ENCODE measurements at places on chromosomes 11 and 22.

DNA sequence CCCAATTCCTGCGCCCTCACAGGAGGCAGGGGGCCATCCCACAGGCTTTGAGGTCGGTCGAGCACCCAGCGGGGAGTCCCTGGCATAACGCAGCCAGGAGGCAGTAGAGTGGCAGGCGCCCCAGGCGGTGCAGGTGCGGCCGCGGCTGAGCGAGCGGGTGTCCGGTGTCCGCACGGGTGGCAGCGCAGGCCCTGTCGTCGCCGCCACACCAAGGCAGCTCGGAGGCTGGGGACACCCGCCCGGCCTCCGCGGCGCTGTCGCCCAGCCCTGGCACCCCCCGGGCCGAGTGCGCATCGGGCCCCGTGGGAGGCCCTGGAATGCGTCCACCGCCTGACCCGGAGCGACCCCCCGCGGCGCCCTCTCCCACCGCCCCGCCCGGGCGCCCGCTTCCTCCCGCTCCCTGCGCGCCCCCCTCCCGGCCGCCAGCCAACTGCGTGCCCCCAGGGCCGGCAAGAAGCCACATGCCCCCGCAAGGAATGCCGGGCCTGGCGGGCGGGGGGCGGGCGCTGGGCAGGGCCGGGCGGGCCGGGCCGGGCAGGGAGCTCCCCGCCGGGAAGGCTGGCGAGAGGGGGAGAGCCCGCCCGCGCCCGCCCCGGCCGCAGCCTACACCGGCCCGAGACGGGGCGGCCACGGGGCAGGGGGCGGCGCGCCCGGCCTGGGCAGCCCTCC, 33.9 kb downstream of the PRDM11 start:
- no peak for DNase-seq

DNA sequence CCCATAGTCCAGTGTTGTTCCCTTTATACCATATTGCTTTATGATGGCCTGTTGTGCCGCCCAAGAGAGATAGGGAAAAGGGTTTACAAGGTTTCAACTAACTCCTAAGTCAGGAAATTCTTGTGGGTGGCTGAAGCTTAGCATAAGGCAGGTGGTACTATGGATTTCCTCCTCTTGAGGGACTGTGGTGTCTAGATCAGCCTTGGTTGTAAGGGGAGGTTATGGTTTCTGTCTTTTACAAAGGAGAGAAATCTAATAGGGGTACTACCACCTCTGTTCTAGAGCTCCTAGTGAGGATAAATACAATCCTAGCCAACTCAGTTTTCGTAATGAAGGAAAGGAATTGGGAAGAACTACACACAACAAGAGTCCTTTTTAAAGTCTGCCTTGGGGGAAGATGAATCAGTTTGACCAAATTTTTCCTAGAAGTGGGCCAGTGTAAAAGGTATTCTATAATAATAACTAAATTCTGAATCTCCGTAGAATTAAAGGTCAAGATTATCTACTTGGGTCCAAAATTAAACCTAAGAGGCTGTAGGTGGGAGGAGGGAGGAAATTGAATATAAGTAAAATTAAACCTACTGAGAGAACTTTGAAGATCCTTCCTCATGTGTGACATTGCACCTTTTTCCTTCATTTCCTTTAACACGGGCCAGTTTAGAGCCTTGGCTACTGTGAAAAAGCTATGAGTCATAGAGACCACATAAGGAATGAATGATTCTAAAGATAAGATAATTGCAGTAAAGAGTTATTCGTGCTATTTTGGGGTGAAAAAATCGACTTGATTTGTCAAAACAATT, 17.2 kb downstream of the DLAT start:
- no peak for DNase-seq

GRCh38 chr22:37559901-37560607, at the start of gene CDC42EP1:
TSS of gene CDC42EP1 (plus strand) at chr22:37560480. CDS start at chr22:37566350, 5,870 bp downstream.
- no peak for DNase-seq

- DNase-seq = no peak
These were observed 716 bp downstream of the AMOTL1 start for GRCh38 chr11:94768602-94769541.

- DNase-seq = no peak
These were observed 8.7 kb downstream of the PCSK7 start for GRCh38 chr11:117222991-117223740.

- no peak for DNase-seq
These were observed 3.4 kb upstream of the ZBTB44 start for GRCh38 chr11:130318031-130318673.

GRCh38 chr22:21626735-21627469, 2.9 kb downstream of the YDJC start:
- DNase-seq = no peak

GRCh38 chr22:43878079-43878795, 13.6 kb downstream of the PNPLA5 start:
- DNase-seq = no peak

DNA sequence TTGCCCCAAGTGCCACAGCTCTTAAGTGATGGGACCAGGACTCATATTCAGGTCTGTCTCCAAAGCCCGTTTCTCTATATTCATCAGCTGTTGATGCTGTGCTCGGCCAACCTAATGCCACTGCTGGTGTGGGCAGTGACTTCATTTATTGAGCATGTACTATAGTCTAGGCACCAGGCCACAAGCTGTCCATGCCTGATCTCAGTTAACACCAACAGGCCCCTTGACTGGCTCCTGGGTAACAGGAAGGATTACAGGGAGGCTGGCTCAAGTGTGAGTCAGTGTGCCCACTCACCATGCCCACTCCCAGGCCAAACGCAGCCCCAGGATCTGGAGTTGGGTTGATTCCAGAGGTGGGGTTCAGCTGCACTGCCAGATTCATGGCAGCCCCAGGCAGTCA, 8.6 kb upstream of the CRYBB2 start:
- no peak for DNase-seq

- no peak for DNase-seq
These were observed 135.8 kb downstream of the TRIM44 start for GRCh38 chr11:35798423-35798822.

DNA sequence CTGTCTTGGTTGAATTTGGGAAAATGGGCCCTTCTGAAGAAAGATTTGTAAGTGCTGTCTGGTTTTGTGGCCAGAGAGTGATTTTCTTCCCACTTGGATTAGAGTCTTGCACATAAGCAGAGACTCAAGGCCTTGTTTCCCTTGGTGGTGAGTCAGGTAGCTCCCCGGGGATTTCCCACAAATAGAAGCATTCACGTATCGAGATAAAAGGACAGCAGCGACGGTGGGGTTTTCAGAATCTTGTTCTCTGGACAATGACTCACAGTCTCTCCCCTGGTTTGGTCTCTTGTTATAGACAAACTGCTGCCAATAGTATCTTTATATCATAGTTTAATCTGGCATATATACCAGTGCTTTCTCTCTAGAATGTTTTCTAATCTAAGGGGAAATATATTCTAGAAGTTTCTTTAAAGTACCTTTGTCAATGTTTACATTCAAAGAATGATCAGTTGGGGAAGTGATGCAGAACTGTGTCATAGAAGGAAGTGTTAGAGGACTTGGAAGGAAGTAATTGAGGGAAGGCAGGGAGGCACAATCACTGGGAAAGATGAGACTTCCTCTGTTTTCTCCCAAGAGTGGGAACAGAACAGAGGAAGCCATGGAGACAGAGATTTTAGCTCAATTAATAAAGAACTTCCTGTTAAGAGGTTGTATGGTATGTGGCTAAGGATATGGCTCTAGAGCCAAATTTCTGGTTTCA, 18.1 kb downstream of the POLA2 start:
- DNase-seq = peak; percentile 8

GRCh38 chr11:3167143-3168119, 2.3 kb upstream of the OSBPL5 start:
- no peak for DNase-seq

- no peak for DNase-seq
These were observed 61.5 kb downstream of the SGSM1 start for GRCh38 chr22:24867323-24868022.

GRCh38 chr22:41070665-41071331, 21.6 kb upstream of the EP300 start:
- no peak for DNase-seq

DNA sequence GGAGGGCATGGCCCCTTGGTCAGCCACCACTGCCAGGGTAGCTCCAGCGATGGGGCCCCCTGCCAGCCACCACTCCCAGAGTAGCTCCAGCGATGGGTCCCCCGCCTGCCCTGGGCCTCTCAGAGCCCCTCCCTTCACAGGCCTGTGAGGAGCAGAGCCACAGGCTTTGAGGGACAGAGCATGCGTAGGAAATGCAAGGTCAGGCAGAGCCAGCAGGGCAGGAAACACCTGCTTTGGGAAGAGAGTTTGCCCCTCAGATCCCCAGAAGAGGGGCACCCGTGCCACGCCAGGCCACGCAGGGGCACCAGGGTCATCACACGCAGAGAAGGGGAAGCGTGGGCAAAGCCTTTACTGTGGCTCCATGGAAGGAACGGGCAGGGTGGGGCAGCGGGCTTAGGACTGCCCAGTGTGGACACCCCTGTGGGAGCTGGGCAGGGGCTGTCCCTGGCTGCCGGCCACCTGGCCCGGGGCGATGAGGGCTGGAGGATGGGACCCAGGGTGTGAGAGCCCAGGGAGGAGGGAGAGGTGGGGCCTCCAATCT, 477.8 kb downstream of the BRD1 start:
- DNase-seq = no peak

DNA sequence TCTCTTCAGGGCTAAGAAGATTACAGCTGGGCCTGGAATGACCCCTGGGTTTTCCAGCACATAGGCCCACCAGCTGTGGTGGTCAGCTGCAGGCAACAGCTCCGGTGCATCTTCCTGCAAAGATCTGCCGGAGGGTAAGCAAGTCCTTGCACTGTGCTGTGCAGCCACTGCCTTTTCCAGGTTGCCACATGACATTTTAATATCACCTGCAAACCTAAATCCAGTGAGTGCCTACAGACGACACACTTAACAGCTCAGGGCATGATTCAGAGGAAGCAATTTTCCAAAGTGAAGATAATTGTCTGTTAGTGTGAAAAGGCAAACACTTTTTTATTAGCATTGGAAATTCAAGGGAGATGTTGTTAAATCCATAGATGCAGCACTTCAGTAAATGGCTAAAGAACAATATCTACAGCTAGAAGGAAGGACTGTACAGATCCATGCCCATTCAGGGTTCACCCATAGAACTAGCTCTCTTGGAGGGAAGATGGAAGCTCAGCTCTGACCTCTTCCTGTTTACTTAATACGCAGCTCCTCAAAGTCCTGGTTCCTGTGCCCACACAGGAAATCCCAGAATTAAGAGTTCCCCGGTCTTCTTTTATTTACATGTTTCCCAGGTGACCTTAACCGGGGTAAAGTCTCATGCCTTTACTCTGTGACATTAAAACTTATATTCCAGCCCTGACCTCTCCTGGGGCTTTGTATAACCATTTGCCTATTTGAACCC, 13.3 kb upstream of the NRIP3 start:
- DNase-seq = no peak

DNA sequence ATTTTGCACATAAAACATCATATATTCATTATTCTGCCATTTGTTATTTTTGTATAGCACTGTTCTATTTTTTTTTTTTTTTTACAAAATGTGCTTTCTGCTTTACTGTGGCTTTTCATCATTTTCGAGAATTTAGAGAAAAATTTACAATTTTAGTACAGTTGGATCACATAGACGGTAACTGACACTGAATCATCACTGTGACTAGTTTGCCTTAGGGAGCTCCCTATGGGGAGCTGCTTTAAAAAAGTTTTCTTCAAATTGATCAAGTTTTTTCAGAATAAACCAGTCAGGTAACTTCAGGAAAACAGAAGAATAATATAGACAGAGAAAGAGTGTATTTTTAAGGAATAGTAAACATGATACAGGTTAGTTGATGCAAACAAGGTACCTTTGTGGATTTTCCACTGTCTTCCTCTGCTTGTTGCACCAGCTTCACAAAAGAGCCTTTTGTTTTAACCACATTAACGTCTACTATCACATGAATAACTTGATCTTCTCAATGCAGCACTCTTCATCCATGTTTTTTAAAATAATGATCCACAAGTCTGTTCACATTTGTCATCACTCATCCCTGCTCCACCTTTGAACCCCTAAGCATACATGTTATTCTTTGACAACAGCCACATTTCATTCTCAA, 327.0 kb downstream of the DYNC2H1 start:
- no peak for DNase-seq

- no peak for DNase-seq
These were observed 15.9 kb downstream of the RNF214 start for GRCh38 chr11:117248341-117248740.

DNA sequence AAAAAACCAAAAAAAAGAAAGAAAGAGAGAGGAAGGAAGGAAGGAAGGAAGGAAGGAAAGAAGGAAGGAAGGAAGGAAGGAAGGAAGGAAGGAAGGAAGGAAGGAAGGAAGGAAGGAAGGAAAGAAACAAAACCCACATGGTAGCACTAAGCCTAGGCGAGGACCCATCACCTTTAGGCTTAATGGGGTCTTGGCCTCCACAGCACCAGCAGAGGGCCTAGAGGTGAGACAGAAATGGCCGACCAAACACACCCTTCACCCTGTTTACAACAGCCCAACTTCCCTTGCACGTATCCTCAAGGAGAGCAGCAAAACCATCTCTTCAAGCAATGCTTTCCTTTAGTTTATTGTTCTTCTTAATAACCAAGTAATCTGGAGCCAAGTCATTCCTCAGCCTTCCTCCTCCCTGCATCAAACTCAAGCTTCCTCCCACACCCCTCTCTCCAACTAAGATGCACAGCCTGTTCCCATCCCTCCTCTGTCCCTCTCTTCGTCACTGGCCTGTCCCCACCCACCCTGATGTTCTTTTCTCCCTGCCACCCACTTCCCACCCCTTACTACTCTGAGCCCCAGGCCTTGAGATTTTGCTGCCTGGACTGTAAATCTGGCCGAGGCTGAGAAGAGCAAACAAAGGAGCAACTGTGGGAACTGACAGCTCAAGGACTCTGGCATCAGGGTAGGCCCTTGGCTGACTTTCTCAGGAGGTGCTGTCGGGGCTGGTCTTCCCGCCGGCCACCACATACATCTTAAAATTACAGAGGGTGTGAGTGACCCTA, 26.0 kb downstream of the POU2AF1 start:
- no peak for DNase-seq

GRCh38 chr11:31236143-31236542, 133.4 kb downstream of the DCDC1 start:
- DNase-seq = no peak

DNA sequence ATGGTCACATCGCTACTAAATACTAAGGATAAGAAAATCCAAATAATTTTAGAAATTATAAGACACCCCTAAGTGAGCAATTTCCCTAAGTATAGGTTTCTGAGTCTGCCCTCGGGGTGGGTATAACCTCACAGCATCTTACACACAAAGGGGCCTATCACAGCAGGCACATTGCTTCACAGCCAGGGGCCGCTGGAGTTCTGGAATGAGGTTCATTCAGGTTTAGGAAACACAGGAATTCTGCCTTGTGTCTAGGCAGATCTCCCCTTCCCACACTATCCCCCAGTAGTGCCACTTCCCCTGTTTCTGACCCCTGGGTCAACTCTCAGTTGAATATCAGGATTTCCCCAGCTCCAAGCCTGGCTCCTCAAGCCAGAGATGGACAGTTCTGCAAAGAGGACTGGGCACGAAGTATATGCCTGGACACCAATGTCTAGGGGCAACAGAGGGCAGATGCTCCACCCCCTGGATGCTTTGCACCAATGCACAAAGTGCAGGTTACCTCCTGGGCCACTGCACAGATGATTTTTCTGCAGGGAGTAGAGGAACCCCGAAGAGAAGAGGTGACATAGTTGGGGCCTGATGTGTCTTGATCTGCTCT, 11.4 kb downstream of the TUBA8 start:
- DNase-seq = no peak

GRCh38 chr11:132448334-132448995, 1078.0 kb downstream of the NTM start:
- DNase-seq = no peak

All from CD4-positive, alpha-beta T cell (primary cell).